Mesenchymal stem cell (in vitro differentiated cells and primary cell): ENCODE measurements at places on chromosomes 3 and 15.

- no peaks in the 10 kb centered on the region for H3K36me3 ChIP-seq
- H3K27me3 ChIP-seq, result peaks cover 3% of the 10 kb centered on the region
- no peak overlapping the region for H3K27ac ChIP-seq
- no peak for DNase-seq
- no peak overlapping the region for H3K4me3 ChIP-seq
Observed at GRCh38 chr15:25947323-25948314, 84.5 kb upstream of the ATP10A start.

- H3K27ac ChIP-seq, result no peak overlapping the region
- DNase-seq, result no peak
- H3K4me3 ChIP-seq, result no peak overlapping the region
- H3K27me3 ChIP-seq, result peaks cover 14% of the 10 kb centered on the region
- no peaks in the 10 kb centered on the region for H3K4me1 ChIP-seq
Observed at GRCh38 chr15:94125698-94126097, 105.7 kb upstream of the MCTP2 start.

GRCh38 chr3:153911116-153911515 lies 210.1 kb upstream of the ARHGEF26 start:
- DNase-seq, result no peak
- no peaks in the 10 kb centered on the region for H3K4me1 ChIP-seq
- H3K4me3 ChIP-seq, result no peak overlapping the region
- H3K36me3 ChIP-seq, result no peaks in the 10 kb centered on the region
- peaks cover 5% of the 10 kb centered on the region for H3K27me3 ChIP-seq
- H3K27ac ChIP-seq, result no peak overlapping the region

- DNase-seq, result peak; percentile 32
- no peak overlapping the region for H3K4me3 ChIP-seq
- no peaks in the 10 kb centered on the region for H3K36me3 ChIP-seq
- no peaks in the 10 kb centered on the region for H3K4me1 ChIP-seq
- H3K27ac ChIP-seq, result no peak overlapping the region
Observed at GRCh38 chr3:5428607-5429516, 241.4 kb downstream of the EDEM1 start.

GRCh38 chr3:170753421-170754310 lies 116.3 kb downstream of the RPL22L1 start:
- peak; percentile 40 for DNase-seq
- H3K4me1 ChIP-seq, result peaks cover 8% of the 10 kb centered on the region
- H3K27me3 ChIP-seq, result no peaks in the 10 kb centered on the region
- H3K36me3 ChIP-seq, result no peaks in the 10 kb centered on the region
- H3K4me3 ChIP-seq, result no peak overlapping the region

DNA sequence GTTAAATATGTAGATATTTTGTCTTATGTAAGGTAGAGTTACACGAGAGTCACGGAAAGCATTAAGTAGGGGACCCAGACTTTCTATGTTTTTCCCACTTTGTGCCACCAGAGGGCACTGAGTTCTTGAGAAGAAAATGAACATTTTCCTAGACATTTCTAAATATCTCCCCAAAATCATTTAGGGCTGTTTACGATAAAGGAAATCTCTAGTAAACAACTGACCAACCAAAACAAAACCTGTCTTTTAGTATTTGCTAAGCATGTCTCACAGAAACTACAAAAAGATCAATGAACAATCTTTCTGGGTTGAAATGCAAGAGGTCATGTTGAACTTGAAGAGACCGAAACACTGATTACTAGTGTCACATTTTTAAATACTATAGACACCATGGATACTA lies 16.1 kb downstream of the POU1F1 start:
- no peak overlapping the region for H3K27ac ChIP-seq
- no peaks in the 10 kb centered on the region for H3K4me1 ChIP-seq
- no peak overlapping the region for H3K4me3 ChIP-seq
- H3K36me3 ChIP-seq, result no peaks in the 10 kb centered on the region
- H3K27me3 ChIP-seq, result no peaks in the 10 kb centered on the region
- DNase-seq, result peak; percentile 64

DNA sequence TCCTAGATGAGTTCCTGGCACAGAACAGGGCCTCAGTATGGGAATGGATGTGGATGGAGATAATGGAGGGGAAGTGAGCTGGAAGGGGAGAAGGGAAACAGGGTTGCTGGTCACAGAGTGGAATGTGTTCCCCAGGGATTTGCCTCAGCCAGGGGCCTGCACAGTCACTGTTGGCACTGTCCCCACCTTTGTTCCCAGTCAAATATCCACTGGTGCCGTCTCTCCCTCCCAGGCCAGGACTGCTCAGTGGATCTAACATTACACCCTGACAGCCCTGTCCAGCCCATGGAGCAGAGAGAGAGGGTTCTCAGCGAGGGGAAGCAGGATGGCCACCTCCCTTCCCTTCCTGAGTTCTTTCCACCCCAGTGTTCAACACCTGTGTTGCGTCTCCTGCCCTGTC lies 1.5 kb upstream of the PPP1R2 start:
- no peaks in the 10 kb centered on the region for H3K36me3 ChIP-seq
- peaks cover 4% of the 10 kb centered on the region for H3K27me3 ChIP-seq
- H3K27ac ChIP-seq, result no peak overlapping the region
- H3K4me3 ChIP-seq, result no peak overlapping the region
- no peak for DNase-seq

DNA sequence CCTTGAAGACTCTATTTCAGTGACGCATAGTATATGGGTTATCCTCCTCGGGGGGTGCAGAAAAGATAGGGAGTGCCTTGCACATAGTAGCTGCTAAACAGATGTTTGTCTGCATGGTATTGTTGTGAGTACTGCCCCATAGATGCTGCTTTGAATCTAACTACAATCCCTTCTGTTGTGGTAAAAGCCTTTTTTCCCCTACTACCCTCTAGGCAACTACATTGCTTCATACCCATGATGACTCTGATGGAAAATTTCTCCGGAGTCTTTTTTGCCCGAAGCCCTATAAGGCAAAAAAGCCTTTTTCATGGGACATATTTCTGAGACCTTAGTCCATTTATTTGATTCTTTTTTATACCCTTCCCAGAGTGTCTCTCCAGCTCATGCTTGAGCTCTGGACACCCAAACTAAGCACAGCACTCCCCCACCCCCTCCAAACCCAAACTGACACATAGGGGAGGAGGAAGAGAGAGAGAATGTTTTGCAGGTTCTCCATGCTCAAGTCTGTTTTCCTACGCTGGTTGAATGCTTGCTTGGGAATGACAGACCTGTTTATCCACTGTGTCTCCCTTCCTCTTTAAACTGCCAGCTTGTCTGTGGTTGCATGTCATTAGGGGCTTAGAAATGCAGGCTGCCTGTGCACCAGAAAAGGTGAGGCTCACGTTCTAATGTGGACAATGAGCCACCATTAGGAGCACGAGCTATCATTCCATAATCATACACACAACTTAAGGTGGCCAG lies 52.9 kb downstream of the LRTM1 start:
- H3K27ac ChIP-seq, result no peak overlapping the region
- no peak overlapping the region for H3K4me3 ChIP-seq
- no peaks in the 10 kb centered on the region for H3K27me3 ChIP-seq
- DNase-seq, result peak; percentile 53

GRCh38 chr15:63473999-63474809 lies 30.2 kb upstream of the USP3 start:
- H3K4me1 ChIP-seq, result peaks cover 27% of the 10 kb centered on the region
- DNase-seq, result peak; percentile 97
- peak overlapping the region; percentile 50 for H3K27ac ChIP-seq
- H3K36me3 ChIP-seq, result no peaks in the 10 kb centered on the region
- no peaks in the 10 kb centered on the region for H3K27me3 ChIP-seq
- no peak overlapping the region for H3K4me3 ChIP-seq

DNA sequence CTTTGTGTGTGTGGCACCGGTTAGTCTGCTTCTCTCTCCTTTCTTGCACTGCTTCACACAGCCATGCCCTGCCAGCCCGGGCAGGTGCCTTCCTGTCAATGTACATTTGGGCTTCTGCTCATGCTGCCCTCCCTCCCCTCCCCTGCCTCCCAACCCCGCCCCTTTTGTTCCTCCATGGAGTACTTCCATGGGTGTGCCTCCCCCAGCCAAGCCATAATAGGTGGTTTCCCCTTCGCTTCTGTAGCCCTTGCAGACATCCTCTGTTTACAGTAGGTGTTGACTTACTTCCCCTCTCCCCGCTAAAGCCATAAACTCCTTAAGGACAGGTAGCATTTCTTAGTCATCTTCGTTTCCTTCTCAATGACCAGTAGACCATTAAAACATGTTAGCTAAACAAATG lies 31.8 kb upstream of the CRTC3 start:
- peaks cover 97% of the 10 kb centered on the region for H3K36me3 ChIP-seq
- DNase-seq, result no peak
- H3K4me1 ChIP-seq, result no peaks in the 10 kb centered on the region
- no peak overlapping the region for H3K27ac ChIP-seq

GRCh38 chr3:31124373-31124772 lies 229.9 kb upstream of the GADL1 start:
- H3K36me3 ChIP-seq, result no peaks in the 10 kb centered on the region
- peak; percentile 29 for DNase-seq
- no peaks in the 10 kb centered on the region for H3K27me3 ChIP-seq
- H3K4me3 ChIP-seq, result no peak overlapping the region
- no peaks in the 10 kb centered on the region for H3K4me1 ChIP-seq

GRCh38 chr3:196320137-196320536 lies 2.1 kb upstream of the DYNLT2B start:
- no peaks in the 10 kb centered on the region for H3K27me3 ChIP-seq
- peaks cover 3% of the 10 kb centered on the region for H3K36me3 ChIP-seq
- H3K4me1 ChIP-seq, result peaks cover 6% of the 10 kb centered on the region
- no peak overlapping the region for H3K4me3 ChIP-seq
- no peak for DNase-seq

DNA sequence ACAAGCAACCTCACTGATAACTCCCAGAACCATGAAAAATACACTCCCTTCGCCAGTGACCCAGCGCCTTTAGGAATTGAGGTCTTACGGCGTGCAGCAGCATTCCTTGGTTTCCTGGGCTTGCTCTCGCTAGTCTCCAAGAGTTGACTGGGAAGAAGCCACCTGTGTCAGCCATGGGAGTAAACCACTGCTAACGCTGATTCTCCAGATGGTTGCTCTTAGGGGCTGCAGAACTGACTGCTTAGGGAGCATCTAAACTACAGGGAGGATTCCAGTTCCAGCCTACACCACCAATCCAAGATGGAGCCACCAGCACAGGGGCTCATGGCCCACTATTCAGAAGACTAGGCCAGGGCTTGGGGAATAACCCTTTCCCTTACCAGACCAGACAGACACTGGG lies 2.4 kb downstream of the RBPMS2 start:
- no peak overlapping the region for H3K27ac ChIP-seq
- no peaks in the 10 kb centered on the region for H3K36me3 ChIP-seq
- peaks cover 38% of the 10 kb centered on the region for H3K27me3 ChIP-seq
- H3K4me1 ChIP-seq, result peaks cover 21% of the 10 kb centered on the region
- no peak for DNase-seq

DNA sequence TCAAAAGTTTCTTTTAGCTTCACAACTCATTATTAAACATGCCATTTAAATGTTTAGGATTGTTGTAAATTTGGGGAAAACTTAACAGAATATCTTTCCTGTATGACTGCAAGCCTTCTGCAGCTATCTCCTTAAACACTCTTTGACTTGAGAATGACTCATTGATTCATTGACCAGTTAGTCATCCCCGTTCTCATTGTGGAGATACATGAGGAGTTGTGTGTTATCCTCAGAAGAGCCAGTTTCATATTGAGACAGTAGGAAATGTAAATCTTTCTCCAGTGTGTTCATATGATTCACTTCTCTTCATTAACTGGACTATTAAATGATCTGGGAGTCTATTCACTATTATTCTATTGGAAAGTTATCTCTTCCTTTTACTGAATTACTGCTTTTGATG lies 83.0 kb downstream of the CRYGS start:
- DNase-seq, result peak; percentile 85
- H3K27ac ChIP-seq, result no peak overlapping the region
- no peak overlapping the region for H3K4me3 ChIP-seq
- no peaks in the 10 kb centered on the region for H3K36me3 ChIP-seq

DNA sequence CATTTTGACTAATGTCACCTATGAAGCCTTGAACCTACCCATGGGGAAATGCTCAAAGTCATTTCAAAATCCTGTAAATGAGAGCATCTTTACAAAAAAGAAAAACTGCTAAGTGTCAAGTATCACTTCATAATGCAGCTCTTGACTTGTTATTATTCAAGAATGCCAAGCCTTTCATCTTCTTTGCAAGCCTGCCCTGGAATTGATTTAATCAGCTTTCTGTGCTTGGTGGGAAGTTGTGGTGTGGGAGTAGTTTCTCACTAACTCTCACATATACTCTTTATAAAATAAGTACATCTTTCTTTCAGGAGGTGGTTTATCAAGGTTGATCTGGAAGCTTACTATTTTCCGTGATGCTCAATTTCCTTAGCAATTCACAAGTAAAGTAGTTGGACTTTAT lies 43.6 kb downstream of the RYR3 start:
- H3K4me3 ChIP-seq, result no peak overlapping the region
- no peak for DNase-seq

- peaks cover 39% of the 10 kb centered on the region for H3K27me3 ChIP-seq
- peak overlapping the region; percentile 33 for H3K27ac ChIP-seq
- H3K36me3 ChIP-seq, result no peaks in the 10 kb centered on the region
- DNase-seq, result no peak
- no peak overlapping the region for H3K4me3 ChIP-seq
Observed at GRCh38 chr15:32716216-32716914, 1.4 kb upstream of the GREM1 start.

DNA sequence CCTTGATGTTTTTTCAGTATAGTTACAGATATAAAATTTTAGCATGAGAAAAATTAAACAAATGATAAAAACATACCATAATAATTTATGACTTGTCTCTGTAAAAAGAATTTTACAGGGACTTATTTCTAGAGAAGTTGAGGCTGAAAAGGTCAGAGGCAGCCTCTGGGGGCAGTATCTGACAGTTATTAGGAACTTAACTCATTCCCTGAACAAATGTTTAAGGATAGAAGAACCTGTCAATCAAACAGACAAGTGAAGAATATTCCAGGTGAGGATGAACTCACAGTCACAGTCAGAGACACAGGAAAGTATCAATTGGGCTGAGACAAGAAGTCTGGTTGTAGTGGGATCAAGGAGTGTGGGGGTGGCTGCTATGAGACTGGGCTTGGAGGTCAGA lies 7.3 kb downstream of the MYLK start:
- H3K27ac ChIP-seq, result no peak overlapping the region
- H3K36me3 ChIP-seq, result peaks cover 12% of the 10 kb centered on the region
- no peak overlapping the region for H3K4me3 ChIP-seq

- H3K4me1 ChIP-seq, result peaks cover 2% of the 10 kb centered on the region
- no peak for DNase-seq
- H3K36me3 ChIP-seq, result peaks cover 7% of the 10 kb centered on the region
- H3K4me3 ChIP-seq, result no peak overlapping the region
- H3K27me3 ChIP-seq, result no peaks in the 10 kb centered on the region
Observed at GRCh38 chr3:185981621-185982020, 43.8 kb upstream of the TRA2B start.

GRCh38 chr15:40053831-40054604 lies 15.0 kb upstream of the SRP14 start:
- DNase-seq, result no peak
- H3K4me1 ChIP-seq, result peaks cover 55% of the 10 kb centered on the region
- H3K36me3 ChIP-seq, result peaks cover 5% of the 10 kb centered on the region
- peak overlapping the region; percentile 49 for H3K27ac ChIP-seq
- H3K4me3 ChIP-seq, result no peak overlapping the region
